ENCODE measurements at places on chromosomes 6 and 20.

DNA sequence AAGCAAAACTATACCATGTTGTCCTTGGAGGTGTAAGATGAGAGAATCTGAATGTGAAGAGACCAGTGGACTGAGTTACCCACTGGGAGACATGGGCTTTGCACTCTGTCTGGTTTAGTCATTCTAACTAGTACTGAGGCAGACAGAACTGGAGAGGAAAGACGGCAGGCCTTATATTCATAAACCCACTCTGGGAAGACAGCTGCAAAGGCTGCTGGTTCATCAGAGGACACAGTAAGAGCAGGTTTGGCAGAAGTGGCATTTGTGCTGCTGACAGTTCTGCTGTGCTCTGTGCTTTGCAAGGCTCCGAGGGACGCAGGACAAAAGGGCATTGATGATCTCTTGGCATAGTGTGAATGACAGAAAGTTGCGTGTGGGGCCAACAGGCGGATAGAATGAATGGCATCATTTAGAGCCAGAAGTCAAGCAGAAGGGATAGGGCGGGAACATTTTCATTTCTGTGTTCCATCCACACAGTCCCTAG, 142.3 kb upstream of the TENT5A start:
- DNase-seq = no peak

DNA sequence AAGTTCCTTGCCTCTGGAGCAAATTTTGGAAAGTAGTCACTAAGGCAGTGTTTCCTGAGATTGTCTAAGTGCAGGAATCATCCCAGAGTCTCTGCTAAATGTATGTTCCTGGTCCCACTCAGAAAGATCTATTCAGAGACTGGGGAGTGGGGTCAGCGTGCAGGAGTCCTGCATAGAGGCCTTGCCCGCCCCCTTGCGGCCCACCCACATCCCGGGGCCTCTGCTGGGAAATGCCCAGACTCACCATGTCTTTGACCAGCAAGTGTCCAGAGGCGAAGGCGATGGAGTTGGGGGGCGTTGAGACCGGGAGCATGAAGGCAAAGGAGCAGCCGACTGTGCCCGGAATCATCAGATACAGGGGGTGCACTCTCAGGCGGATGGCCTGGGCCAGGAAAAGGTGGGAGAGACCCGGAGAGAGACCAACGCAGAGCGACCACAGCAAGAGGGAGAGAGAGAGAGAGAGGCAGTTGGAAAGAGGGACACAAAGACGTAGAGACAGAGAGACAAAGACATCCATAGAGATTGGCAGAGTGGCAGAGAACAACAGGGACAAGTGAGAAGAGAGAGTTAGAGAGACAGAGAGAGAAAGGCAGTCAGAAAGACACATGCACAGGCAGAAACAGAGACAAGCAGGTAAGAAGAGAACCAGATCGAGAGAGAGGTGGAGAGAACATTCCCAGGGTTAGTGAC, 12.9 kb upstream of the OCSTAMP start:
- no peak for DNase-seq

- DNase-seq = no peak
These were observed 25.1 kb downstream of the CAP2 start for GRCh38 chr6:17418281-17419188.

GRCh38 chr20:1539816-1540419, 17.6 kb downstream of the SIRPD start:
- DNase-seq = no peak

- DNase-seq = peak; percentile 82
These were observed 102.1 kb downstream of the CEBPB start for GRCh38 chr20:50292591-50293283.

DNA sequence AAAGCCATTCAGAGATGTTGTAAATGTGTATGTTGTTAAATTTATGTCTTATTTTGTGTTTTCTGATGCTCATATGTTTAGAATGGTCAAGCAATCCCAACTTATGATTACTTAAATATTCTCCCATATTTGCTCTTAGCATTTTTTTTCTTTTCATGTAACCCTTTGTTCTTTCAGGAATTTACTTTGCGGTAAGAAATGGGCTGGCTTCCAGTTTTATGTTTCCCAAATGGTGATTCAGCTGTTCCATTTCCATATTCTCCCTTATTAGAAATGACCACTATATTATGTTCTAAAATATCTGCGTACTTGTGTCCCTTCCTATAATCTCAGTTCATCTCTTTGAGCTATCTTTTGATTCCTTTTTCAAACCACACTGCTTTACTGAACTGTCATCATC, 113.7 kb downstream of the CDH26 start:
- DNase-seq = no peak

DNA sequence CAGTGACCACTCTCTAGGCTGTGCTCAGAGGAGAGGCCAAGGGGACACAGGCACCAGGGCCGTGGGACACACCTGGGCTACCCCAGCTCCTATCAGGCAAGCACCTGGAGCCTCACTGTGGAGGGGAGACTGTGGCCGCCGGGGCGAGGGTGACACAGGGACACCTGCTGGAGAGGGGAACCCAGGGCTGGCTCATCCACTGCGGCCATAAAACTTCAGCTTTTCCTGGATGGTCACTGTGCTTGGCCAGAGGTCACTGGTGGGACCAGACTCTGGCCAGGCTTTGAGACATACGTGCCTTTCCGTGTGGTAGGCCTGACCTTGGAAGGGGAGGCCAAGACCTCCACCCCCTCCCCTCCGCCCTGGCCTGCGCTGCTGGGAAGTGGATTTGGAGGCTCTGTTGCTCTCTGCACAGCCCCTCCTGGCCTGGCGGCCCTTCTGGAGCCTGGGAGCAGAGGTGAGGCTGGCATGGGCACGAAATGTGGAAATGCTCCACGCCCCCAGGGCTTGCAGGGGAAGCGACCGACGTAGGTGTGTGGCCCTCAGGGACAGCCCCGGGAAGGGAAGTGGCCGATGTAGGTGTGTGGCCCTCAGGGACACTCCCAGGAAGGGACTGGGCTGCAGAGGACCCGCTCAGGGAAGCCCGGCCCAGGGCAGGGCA, 42.9 kb upstream of the BHLHE23 start:
- DNase-seq = no peak

Data from CD4-positive, alpha-beta T cell treated with Interferon alpha-2 for 1 hour (primary cell).